GM13977 (cell line): ENCODE measurements at places on chromosomes 3 and 15.

DNA sequence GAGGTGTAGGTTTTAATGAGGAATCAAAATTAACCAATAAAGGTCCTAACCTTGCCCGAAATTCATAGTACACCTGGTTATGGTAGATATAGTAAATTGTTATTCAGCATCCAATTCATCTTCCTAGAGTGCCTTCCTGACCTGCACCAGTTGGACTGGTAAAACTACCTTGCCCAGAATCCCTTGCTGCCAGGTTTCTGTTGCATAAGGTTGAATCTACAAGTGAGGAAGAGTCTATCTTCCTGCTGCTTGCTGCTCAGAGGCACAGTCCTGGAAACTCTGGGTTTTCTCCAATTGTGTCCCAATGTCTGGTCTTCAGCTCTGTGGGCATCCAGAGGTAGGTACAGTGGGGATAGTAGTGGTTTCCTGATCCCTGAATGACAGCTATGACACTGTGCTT, 17.3 kb downstream of the CCDC54 start:
- no peak for DNase-seq

GRCh38 chr3:55483196-55484095, 3.7 kb downstream of the WNT5A start:
- no peak for DNase-seq

DNA sequence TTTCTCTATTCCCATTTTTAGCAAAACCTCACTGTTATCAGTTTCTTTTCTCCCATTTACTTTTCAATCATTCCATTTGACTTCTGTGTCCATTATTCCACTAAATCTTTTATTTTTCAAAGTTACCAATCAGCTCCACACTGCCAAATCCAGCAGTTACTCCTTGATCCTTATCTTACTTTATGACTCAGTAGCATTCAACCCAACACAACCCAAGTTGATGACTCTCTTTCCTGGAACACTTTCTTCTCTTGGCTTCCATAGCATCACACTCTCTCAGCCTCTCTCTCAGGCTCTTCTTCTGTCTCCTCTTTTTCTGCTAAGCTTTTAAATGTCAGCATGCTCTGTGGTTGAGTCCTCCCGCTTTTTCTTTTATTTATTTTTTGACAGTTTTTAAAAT, 36.3 kb downstream of the RASGRP1 start:
- no peak for DNase-seq

- DNase-seq, result no peak
These were observed 418.2 kb downstream of the CNTN4 start for GRCh38 chr3:2516762-2517441.

DNA sequence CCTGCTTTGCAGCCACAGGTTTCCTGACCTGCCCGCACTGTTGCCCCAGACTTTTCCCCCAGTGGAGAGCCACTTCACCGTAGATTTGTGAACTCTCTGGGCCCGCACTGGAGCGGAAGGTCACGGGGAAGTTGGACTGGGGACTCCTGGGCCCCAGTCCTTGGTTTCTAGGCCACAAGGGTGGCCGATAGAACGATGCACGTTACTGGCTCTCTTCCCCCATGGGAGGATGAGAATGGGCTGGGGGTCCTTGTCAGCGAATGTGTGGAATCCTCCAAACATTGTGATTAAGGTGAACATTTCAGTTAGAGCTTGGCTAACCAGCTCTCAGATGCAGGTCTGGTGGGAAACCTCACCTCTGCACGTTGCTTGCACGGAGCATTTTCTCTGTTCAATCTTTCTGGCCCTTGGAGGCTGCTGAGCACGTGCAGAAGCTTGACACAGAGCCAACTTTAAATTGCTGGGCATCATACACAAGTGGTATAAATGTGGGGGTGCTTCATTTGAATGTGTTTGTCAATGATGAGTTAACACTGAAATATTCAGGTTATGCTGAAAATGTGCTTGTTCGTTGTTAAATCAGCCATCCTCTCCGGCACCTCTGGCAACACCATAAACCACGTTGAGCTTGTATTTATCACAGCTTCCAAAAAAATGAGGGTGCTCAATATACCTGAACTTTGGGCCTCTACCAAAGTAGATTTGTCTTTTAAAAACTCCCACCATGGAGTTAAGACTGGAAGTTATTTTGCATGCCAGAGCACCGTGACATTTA, 976 bp downstream of the DIS3L start:
- DNase-seq, result peak; percentile 52

DNA sequence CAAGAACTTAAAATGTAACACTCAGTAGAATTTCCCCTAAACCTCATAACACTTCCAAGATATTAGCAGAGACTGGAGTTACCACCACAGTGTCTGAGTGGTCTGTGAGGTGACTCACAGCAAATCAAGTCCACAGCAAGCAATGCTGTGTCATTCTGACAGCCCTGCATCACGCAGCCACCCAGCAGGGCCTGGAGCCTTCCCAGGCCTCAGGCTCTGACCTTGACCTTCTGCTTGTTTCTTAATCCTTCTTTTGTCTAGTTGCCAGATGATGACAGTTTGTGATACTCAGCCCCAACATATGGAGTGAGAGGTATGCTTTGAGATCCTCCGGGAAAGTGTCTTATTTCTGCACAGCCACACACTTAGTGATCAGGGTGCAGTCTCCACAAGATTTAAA, 82.5 kb downstream of the TOP2B start:
- no peak for DNase-seq

GRCh38 chr3:81989758-81990157, 228.3 kb upstream of the GBE1 start:
- no peak for DNase-seq

GRCh38 chr3:154469585-154469984, 39.6 kb upstream of the GPR149 start:
- no peak for DNase-seq

DNA sequence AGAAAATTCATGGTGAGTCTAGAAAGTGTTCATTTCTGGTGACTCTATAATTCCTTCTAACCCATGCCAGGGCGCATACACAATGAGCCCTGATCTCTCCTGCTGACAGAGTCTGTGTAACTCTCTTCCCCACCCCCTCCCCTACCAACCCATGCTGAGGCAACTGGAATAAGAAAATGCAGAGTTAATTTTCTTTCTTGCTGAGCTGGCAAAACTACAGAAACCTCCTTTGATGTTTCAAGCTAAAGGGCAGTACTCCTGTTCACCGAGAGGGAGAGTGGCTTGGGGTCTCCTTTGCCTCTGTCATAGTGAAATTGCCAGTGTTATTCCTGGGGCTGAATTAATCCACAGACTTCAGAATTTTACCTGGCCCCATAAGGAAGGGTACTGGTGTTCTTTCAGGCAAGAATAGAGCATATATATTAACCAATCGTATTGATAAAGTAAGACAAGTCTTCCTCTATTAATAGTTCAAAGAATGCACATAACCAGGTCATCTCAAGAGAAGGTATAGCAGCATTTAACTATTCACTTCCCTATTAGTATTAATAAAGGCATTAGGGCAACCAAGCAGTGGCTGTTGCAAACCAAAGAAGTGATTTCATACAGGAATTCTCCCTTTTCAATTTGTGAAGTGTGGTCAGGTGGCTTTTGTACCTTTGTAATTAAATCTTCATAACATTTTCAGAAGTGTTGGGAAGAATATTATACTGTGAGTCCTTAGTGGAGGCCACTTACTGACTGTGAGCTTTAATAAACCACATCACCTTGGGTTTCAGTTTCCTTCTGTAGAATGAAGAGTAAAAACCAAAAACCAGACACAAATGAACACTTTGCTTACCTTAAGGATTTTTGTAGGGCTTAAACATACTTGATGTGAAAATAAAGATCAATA, 4.1 kb downstream of the GAP43 start:
- peak; percentile 9 for DNase-seq

GRCh38 chr3:155791190-155791589, 14.9 kb downstream of the C3orf33 start:
- no peak for DNase-seq

GRCh38 chr3:191379446-191379845, 49.1 kb upstream of the UTS2B start:
- no peak for DNase-seq

- no peak for DNase-seq
These were observed 75.3 kb downstream of the ST8SIA2 start for GRCh38 chr15:92468991-92469390.

GRCh38 chr3:190746531-190746930, 116.0 kb downstream of the GMNC start:
- no peak for DNase-seq

DNA sequence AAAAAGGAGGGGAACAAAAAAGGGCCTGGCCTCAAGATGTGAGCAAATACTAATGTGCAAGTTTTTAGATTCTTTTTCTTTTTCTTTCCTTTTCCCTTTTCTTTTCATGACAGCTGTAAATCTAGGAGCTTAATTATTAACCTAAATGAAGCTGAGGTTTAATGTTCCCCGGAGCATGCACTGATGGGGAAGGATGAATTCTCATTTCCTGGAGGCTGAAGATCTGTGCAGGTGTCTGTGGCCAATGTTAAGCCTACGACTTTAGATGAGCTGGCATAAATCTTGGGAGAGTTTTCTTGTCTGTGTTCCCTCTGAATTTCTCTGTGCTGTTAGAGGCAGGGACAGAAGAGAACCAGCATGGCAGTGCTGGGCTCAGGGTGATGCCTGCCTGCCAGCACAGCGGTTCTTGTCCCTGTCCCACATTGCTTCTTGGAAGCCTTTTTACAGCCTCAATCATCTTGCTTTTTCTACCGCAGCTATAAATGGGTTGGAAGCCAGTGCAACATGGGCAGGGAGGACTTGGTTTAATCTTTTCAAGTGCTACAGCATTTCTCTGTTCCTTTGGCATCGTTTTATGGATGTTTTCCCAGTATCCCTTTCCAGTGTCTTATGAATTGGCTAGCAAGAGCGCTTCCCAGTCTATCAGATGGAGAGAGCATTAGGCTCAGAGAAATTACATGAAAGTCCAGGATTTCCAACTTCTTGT, 119.1 kb downstream of the ATG7 start:
- no peak for DNase-seq

GRCh38 chr3:98008855-98009254, 26.3 kb downstream of the GABRR3 start:
- DNase-seq, result no peak

GRCh38 chr15:76803049-76803571, 102.0 kb downstream of the SCAPER start:
- DNase-seq, result no peak

- DNase-seq, result peak; percentile 72
These were observed at the start of gene PCBP4 for GRCh38 chr3:51967384-51968169. TSS of gene PCBP4 (minus strand) at chr3:51967454. CDS start at chr3:51961240, 6,214 bp downstream.

- no peak for DNase-seq
These were observed 5.7 kb upstream of the DYNLT2B start for GRCh38 chr3:196323691-196324090.

GRCh38 chr15:100544946-100545345, 16.2 kb upstream of the CERS3 start:
- DNase-seq, result no peak

- DNase-seq, result peak; percentile 60
These were observed 697 bp downstream of the CHSY1 start for GRCh38 chr15:101250873-101251829.

GRCh38 chr3:83843716-83844115, 1115.1 kb upstream of the CADM2 start:
- no peak for DNase-seq

- no peak for DNase-seq
These were observed 89.0 kb downstream of the WDR76 start for GRCh38 chr15:43915631-43916325.

DNA sequence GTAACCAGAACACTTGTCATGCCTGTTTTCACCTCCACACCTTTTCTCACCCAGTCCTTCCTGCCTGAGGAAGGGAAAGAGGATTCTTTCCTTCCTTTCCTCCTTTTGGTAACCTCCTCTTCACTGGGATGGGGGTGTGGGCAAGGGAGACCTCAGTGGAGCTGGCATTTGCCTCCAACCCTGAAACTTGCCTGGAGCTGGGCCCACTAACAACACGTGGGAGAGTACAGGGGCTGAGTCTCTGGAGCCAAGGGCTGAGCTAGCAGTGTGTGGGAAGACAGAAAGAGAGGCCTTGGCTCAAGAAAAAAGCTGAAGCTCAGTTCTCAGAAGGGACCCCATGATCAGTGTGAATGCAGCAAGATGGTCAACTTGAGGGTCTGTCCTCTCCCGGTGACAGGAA, 86.6 kb upstream of the SLC6A11 start:
- no peak for DNase-seq

GRCh38 chr15:68187559-68187958, 17.6 kb downstream of the CALML4 start:
- DNase-seq, result no peak

- DNase-seq, result no peak
These were observed 429.5 kb downstream of the OCA2 start for GRCh38 chr15:27669641-27670040.

DNA sequence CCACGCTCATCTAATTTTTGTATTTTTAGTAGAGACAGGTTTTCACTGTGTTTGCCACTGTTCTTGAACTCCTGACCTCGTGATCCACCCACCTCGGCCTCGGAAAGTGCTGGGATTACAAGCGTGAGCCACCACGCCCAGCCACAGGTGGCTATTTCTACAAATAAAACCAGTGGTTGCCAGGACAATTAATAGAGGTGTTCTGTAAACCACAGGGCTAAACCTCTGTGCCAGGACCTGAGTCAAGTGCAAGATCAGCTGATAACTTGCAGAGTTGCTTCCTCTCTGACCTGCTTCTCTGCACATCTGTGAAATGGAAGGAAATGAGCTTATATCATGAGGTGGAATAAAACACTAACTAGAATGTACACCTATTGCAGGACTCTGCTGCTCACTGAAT, 72.8 kb downstream of the CD200R1L start:
- no peak for DNase-seq

- DNase-seq, result no peak
These were observed 320.4 kb upstream of the PROK2 start for GRCh38 chr3:72105306-72105705.

DNA sequence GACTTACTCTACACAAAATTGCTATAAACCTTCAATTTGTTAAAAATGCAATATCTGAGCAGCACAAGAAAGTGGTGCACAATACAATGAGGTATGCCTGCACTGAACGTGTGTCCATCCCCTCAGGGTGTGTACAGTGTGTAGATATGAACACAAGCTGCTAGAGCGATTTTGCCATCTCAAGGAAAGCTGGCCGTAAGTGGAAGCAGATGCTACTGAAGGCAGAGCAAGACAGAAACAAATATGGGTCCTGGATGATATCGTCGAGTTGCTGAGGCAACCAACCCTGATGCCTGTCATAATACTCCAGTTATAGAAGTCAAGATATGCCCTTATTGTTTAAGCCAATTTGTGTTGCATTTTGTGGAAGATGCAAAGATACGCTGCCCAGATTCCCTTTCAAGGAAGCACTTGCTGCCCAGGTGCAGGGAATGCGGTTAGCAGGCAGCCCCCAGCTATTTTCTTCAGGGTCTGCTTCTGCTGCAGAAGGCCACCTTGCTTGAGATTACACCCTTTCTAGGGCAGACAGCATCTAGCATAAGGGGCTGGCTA, 25.8 kb upstream of the EHHADH start:
- no peak for DNase-seq

DNA sequence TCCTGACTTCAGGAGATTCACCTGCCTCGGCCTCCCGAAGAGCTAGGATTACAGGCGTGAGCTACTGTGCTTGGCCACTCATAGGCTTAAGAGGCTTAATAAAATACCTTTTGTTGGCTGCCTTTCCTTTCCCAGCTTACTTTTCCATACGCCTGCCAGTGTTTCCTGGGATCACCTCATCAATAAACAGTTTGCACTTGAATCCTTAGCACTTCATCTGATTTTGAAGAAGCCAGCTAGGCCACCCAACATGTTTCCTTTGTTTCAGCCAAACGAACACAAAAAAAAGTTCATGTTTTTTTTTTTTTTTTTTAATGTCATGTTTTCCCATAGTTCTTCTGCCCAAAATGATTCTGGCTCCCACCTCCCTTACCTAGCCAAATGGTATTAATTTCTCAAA, 92.3 kb downstream of the RAP2B start:
- DNase-seq, result no peak

GRCh38 chr15:74873756-74874424, 725 bp upstream of the SCAMP2 start:
- DNase-seq, result no peak

- no peak for DNase-seq
These were observed 25.3 kb upstream of the COPB2 start for GRCh38 chr3:139414608-139415224.
